Activated CD8-positive, alpha-beta memory T cell treated with anti-CD3 and anti-CD28 coated beads, Interleukin-2, amount 50 U/mL, for 4 hours (primary cell): ENCODE measurements at places on chromosomes 2 and 18.

GRCh38 chr18:25061395-25061794, 290.6 kb downstream of the ZNF521 start:
- no peak for DNase-seq

DNA sequence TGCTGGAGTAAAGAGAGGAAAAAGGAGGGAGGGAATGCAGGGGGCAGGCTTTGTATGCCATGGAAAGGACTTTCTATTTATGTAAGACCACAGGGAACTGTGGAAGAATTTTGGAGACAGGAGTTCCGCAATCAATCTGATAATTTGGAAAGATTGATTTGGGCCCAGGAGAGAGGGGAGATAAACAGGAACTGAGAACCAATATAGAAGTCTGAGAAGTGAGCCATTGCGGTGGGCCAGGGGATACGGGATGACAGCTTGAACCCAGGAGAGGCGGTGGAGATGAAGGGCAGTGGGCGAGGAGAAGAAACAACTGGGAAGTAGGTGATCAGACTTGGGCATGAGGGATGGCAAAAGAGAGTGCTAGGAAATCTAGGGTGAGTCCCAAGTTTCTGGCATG, 23.7 kb downstream of the RASGRP3 start:
- DNase-seq: no peak

DNA sequence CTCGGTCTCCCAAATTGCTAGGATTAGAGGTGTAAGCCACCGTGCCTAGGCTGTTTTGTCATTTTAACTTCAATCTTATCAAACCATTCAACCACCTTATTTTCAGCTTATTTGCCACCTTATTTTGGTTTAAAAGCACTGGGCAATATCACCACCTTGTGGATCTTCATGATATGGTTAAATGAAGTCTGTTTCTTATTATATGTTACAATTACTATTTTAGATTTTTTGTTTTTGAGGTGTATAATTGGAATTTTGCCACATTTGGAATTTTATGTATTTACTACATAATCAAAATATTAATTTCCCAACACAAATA, 43.8 kb upstream of the SCN9A start:
- no peak for DNase-seq

DNA sequence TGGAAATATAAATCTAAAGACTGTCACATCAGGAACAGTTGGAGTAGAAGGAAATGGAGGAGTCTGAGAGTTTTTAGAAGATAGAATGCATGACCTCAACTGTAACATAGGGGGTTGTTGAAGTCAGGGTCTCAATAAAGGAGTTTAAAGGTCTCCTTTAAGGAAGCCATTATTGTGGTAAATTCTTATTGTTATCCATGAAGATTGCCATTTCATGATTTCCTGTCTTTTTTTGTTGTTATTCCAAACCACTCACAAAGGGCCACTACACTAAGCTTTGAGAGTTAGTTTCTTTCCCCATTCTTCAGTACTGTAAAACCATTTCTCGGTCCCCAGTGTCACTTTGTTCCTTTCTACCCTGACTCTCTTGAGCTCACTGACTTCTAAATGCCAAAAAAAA, 134.0 kb downstream of the DTNA start:
- DNase-seq: no peak

DNA sequence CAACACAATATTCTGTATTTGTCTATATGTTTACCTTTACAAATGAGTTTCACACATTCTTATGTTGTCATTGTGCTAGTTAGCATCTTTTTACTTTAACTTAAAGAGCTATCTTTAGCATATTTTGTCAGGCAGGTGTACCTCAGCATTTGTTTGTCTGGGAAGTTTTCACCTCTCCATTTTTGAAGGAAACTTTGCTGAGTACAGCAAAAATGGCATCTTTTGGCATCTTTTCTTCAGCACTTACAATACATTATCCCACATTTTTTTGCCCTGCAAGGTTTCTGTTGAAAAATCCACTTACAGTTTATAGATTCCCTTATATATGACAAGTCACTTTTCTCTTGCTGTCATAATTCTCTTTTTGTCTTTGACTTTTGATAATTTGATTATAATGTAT, 171.3 kb upstream of the XIRP2 start:
- DNase-seq: no peak

GRCh38 chr2:107525406-107525805, 301.3 kb upstream of the RGPD4 start:
- no peak for DNase-seq

- no peak for DNase-seq
These were observed 83.6 kb downstream of the ATAD2B start for GRCh38 chr2:23843051-23843976.

DNA sequence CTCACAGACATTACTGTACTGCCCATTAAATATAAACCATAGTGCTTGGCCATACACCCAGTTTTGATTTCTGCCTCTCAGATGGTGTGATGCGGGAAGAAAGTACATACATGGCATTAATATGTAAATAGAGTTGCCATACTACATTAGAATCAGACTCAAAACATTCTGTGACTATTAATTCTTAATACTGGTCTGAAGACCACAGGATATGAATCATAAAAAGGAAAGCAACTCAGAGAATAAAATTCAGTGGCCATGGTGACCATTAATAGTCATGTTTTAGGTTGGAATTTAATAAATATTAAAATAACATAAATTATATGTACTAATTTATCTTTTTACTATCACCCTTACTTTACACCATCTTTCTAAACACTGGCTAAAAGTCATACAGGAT, 33.0 kb upstream of the WDR75 start:
- DNase-seq: no peak

GRCh38 chr2:68857202-68857845, 13.9 kb downstream of the BMP10 start:
- no peak for DNase-seq

- no peak for DNase-seq
These were observed 9.7 kb downstream of the ATP8B1 start for GRCh38 chr18:57793302-57793986.

DNA sequence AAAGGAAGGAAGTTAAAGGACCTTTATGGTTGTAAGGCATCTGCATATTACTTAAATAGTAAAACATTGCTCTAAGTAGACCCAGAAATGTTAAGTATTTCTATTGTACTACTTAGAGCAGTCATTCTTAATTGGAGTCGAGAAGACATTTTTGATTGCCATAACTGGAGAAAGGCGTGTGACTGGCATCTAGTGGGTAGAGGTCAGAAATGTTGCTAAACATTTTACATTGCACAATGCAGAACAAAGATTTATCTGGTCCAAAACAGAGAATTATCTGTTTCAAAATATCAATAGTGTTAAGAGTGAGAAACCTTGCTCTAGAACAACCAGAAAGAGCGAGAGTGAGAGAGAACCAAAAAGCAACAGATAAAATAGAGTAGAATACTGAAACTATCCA, 23.3 kb upstream of the ROCK1 start:
- peak; percentile 31 for DNase-seq

DNA sequence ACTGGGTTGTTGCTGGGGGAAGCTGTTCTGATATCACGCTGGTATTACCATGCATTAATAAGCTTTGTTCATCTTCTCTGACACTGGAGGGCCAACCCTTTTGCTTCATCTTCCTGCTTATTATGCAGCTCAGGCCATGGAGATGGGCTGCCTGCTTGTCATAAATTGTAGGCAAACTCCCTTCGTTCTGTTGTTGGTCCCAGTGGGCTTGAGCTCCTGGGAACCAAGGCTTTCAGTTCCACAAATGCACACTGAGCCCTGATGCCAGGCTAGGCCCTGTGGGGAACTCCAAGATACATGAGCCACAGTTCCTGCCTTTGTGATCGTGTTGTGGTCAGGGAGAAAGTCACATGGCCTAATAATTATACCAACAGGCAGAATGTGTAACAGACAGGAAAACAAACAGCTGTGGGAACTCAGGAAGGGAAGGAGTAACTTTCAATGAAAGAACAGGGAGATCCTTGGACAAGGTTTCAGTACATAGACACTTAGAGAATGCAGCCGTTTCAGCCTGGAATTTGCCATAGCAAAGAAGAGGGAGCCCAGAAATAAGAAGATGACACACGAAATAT, 49.0 kb upstream of the BCL2L11 start:
- no peak for DNase-seq

DNA sequence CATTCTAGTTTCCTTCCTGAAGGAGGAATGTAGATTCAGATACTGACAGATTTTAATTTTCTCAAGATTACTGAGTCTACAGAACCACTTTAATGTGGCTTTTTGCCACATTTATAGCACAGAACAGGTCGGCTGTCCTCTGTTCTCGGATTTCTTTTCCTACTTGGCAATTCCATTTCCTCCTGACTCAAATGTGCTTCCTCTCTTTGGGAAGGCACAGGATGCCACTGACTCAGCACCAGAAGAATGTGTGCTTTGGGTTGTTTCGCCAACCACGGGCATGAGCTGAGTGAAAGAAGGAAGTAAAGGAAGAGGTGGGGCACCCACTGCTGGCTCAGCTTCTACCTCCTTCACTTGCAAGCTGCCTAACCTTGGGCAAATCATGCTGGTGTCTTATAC, 970.6 kb upstream of the ACVR2A start:
- DNase-seq: no peak

- DNase-seq: no peak
These were observed 37.6 kb downstream of the RND3 start for GRCh38 chr2:150449856-150450255.

GRCh38 chr2:46239175-46239846, 57.9 kb upstream of the EPAS1 start:
- DNase-seq: no peak

GRCh38 chr2:26607698-26608097, 33.5 kb downstream of the CIB4 start:
- DNase-seq: no peak

GRCh38 chr2:140596447-140596846, 1534.4 kb downstream of the LRP1B start:
- DNase-seq: no peak

DNA sequence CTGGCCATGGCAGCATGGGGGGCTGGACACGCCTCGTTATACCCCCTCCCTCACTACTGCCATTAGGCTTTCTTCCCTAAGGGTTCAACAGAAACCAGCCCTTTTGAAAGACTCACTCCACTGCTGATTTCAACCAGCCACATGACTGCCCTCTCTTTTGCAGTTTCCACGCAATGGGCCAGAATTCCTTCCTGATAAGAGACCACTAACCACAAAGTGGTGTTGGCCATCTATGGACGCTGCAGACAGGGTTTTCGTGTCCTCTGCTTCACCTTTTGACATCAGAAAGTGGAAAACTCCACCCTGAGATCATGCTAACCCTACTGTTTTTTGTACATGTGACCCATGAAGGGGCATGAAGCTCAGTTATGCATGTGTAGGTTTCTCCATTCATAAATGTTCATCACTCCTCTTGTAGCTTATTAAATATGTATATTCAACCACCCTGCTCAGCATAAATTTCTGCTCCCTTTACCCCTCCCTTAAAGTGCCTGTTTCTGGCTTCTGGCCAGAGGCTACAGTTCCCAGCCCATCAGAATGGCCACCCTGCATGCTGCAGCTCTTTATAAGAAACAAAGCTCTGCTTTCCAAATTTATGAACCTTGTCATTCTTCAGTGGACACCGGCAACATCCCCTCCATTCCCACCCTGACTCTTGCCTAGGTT, 106.6 kb upstream of the MSH6 start:
- no peak for DNase-seq

GRCh38 chr18:13283746-13284145, 65.2 kb downstream of the LDLRAD4 start:
- DNase-seq: no peak

DNA sequence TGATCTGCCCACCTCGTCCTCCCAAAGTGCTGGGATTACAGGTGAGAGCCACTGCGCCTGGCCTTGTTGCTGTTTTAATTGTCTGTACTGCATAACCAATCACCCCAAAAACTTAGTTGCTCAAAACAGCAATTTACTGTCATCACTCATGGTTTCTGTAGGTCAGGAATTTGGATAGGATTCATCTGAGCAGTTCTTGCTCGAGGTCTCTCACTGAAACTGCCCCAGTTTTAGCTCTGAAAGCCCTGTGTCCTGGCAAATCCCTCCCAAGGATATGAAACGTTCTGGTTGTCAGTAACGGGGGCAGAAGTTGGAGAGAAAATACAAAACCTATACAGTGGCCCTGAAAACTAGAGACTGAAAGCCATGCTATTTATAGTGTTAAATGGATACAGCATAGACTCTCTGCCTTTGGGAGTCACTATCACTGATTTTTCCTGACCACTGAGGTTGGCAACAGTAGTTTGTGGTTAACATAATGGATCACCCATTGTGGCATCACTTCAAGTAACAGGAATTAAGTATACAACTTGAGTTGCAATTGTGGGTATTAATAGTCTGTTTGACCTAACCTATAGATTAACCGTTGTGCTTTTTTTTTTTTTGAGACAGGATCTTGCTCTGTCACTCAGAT, 27.2 kb upstream of the ERICH2 start:
- no peak for DNase-seq

- no peak for DNase-seq
These were observed 14.1 kb downstream of the ZFP36L2 start for GRCh38 chr2:43212216-43212835.

DNA sequence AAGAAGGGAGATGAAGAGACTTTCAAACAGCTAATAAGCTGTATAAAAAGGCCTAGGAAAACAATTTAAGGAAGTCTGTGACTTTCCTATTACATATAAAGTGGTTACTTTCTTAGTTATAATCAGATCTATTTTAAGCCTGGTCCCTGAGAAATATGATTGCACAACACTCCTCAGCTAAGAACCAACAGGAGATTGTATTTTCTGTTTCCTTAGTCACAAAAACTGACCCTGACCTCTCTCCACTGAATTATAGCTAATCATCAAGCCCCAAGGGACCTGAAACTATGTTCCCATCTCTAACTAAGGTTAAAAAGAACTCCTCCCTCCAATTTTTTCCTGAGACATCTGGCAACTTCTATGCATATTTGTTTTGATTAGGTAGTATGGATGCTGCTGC, 106.9 kb downstream of the ROCK1 start:
- DNase-seq: no peak

DNA sequence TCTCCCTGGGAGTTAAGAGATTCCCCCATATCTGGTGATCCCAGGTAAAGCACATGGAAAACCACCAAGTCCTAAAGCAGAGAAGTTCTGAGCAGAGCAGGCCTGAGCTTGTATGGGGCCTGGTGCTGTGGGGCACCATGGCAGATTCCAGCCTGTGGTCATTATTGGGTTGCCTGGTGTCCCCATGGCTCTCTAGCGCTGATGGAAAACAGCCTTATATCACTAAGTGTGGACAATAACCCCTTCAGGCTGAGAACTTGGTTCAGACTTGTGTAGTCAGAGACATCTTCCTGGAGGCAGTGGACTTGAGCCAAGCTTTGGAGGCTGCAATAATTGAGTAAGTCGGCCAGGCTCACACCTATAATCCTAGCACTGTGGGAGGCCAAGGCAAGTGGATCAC, 96.8 kb downstream of the MCFD2 start:
- DNase-seq: no peak

DNA sequence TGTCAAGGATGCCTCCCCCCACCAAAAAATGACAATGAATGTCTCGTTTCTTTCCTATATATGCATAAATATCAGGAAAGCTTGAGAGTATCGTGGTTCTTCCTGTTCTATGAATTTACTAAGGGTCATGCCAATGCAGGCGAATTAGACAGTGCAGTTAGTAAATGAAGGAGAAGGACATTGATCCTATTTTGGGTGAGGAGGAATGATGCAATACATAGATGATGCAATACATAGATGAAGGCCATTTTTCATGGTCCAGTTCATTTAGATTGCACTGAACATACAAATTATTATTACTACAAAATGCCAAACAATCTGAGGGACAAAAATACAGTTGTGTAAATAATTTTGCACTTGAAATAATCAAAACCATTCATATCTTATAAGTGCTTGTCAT, 1265.0 kb downstream of the LRP1B start:
- DNase-seq: no peak
